ENCODE measurements at places on chromosomes 11 and 22.

DNA sequence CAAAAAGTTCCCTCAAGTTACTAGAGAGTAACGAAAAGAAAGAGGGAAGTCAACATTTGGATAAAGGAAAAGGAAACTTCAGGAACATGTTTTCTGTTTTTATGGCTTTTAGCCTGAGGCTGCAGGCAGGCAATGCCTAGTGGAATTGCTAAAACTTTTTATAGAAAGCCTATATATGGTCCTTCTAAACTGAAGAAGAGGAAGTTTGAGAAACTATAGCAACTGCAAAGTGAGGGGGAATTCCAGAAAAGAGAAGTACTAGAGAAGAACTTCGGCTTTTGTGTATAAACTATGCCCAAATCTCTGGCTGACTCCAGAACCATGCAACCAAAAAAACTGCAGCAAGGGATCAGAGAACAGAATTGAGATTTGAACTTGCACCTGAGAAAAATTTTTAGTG lies 74.3 kb upstream of the ARHGAP42 start:
- DNase-seq = no peak

GRCh38 chr11:83069441-83070043 lies 2.2 kb downstream of the RAB30 start:
- DNase-seq = no peak

DNA sequence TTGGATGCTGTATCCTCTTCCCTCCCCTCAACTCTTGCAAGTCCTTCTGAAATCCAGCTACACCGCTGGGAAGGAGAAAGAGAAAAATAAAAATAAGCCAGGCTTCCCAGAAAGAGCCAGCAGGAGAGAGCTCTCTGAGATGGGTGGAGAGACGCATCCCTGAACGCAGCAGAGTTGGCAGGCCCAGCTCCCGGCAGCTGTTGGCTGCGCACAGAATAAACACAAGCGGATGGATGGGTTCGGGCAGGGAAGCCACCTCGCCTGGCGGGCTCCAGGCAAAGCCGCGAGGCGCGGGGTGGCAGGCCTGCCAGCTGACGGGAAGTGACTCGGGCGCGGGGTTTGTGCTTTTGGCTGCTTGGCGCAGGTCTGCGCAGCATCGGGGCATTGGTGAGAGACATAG lies 537.7 kb downstream of the MIAT start:
- no peak for DNase-seq

GRCh38 chr11:62856333-62856895 lies 17.0 kb upstream of the WDR74 start:
- DNase-seq = no peak

DNA sequence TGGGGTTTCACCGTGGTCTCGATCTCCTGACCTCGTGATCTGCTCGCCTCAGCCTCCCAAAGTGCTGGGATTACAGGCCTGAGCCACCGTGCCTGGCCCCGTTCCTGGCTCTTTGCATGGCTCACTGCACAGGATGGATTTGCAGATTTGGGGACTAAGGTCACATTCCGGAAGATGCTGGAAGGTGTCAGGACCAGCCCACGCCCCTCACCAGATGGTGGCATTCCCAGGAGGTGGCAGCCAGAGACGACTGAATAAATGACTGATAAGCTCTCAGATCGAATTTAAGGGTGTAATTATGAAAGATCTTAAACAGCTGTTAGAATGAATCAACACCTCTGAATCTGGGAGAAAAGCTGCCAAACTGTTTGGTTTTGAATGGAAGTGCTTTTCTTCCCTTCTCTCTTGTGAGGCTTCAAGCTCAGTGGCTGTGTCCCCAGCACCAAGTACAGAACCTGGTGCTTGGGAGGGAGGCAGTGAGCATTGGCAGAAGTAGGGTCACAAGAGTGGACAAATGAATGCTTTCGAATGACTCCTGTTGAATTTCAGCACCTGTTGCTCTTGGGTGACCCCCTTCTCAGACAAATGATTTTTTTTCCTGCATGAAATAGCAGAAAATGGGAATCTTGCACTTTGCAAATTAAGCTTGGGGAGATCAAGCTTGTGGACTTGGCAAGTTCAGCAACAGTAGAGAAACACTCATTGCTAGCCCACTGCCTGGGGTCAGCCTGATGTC lies 69.6 kb downstream of the KIAA1671 start:
- DNase-seq = no peak

DNA sequence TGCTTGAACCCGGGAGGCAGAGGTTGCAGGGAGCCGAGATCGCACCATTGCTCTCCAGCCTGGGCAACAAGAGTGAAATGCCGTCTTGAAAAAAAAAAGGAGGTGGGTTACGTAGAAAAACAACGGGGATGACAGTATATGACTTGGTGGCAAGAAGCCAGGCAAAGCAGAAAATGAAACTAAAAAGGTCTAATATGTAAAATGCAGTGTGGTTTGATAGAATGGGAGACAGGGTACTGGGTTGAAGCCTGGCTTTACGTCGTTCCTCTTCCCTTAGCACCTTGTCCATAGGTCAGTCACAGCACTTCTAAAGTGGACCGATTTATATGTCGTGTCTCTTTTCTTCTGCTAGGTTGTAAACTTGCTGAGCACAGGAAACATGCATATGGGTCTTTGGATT lies 274.9 kb upstream of the ZC3H12C start:
- no peak for DNase-seq

DNA sequence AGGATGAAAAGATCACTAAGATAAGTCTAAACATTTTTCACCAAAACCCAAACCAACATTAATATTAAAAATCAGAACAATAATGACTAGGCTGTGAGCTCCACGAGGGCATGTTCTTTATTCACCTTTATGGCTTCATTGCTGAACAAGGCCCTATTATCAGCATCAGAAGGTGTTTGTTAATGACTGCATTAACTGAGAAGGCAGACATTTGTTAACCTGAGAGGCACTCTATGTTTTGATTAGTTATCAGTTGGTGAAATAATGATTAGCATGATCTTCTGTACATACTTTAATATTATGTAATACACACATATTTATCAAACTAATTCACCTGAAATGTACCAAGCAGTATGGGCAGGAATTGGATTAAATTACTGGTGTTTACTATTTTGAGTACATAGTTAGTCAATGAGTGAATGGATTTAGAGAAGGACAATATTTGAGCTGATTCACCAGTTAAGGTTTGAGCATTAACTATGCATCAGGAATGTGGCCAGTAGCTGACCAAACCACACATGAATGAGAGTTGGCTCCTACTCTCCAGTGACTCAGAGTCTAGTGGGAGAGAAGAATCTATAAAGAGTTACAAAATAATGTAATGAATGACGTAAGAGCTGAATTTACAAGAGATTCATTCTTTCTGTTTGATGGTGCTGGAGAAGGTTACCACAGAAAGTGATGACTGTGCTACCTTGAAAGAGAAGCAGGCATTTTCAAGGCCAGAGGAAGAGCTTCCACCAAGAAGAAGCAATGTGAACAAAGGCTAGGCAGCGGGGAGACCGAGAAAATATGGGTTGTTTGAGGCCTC lies 6.7 kb downstream of the IL18 start:
- DNase-seq = no peak

DNA sequence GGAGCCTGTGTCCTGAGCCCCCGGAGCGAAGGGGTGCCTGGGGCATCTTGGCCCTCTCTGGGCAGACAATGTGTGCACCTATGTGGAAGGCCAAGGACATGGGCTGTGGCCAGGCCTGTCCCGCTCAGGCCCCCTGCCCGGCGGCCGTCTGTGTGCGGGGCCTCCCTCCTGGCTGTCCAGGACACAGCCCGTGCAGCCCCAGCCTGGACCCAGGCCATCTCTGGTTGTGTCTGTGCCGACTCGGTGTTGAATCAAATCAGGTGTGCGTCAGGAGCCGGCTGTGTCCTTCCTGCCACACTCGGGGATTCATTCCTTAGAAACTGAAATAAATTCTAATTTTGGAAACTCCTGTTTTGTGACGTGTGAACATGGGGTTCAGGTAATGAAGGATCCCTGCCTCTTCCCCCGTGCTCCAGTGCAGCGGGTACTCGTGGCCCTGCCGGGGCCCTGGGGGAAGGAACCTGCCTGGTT lies 1.5 kb upstream of the SELENOO start:
- DNase-seq = no peak

DNA sequence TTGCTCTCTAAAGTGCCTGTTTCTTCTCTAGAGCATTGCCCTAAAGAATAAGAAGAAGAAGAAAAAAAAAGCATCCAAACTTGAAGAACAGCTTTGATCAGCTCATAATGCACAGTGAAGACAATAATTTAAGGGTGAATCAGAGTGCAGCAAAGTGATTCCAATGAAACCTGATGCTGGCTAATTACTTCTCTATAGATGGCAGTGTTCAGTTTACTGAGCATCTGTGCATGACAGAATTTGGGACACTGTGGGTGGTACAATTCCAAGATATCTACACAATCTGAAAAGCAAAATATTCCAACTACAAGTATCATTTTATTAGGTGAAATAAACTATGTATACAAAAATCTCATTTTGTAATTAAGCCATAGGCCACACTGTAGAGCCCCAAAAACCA lies 450.5 kb upstream of the CCDC90B start:
- DNase-seq = no peak

DNA sequence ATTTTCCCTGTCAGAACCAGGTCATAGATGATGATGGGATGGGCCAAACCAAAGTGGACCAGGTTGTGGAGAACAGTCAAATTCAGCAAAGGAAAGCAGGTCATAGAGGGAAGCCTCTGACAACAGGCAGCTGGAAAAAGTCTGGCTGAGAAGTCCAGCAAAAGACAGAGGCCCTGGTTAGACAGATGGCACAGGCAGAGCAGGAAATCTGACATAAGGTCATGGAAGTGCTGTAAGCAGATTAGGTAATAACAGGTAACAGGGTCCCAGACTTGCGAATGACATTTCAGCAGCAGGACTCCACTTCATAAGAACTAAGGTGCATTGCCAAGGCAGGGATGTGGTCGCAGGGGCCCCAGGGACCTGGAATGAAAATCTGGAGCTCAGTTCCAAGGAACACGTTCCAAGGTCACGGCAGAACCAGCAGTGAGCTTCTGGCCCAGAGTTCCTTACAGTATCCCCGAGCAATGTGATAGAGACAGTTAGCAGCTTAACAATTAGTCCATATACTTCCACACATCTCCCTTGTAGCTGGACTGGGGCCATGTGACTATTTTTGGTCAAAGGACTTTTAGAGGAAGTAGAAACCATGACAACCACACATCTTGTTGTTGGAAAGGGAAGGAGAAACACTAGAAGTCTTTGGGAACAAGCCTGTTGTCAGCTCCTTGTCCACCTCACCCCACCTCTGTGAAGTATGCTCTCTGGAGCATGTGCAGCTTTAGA lies 75.4 kb downstream of the ME3 start:
- DNase-seq = no peak

GRCh38 chr11:91859666-91860065 lies 365.0 kb upstream of the FAT3 start:
- DNase-seq = no peak

GRCh38 chr11:105297463-105297862 lies 157.9 kb upstream of the CARD18 start:
- DNase-seq = no peak

GRCh38 chr11:103581760-103582159 lies 454.7 kb upstream of the DDI1 start:
- no peak for DNase-seq

- DNase-seq = no peak
These were observed 6.5 kb downstream of the MTMR2 start for GRCh38 chr11:95917193-95918036.

DNA sequence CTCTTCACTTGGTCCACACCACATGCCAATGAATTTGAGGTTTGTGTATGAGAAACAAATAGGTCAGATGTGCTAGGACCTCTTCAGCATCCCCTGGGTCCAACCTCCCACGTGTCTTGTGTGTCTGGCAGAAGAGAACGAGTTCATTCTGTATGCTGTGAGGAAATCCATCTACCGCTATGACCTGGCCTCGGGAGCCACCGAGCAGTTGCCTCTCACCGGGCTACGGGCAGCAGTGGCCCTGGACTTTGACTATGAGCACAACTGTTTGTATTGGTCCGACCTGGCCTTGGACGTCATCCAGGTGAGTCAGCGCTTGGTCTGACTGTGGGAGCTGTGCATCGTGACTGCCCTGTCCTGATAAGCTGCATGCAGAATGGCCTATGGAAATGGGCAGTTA lies 101.0 kb upstream of the SORL1-AS1 start:
- DNase-seq = no peak

GRCh38 chr11:81707881-81708280 lies 1025.8 kb downstream of the FAM181B start:
- DNase-seq = no peak

GRCh38 chr11:36583667-36584066 lies 10.6 kb upstream of the IFTAP start:
- DNase-seq = no peak

DNA sequence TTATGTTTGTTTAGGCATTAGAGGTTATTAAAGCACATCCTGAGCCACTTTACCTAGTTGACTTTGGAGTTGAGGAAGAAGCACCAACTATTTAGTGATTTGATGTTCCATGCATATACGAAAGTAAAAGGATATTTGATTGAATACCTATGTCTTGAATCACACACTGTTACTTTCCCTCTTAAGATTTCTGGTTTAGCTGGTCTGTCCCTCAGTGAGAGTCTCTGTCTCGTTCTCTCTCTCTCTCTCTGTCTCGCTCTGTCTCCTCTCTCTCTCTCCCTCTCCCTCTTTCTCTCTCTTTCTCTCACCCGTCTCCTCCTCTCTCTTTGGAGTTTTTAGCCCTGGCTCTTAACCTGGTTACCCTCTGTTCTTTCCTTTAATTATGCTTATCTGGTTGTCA lies 11.0 kb downstream of the CTNND1 start:
- no peak for DNase-seq

GRCh38 chr11:47869544-47870393 lies 21.6 kb upstream of the NUP160 start:
- no peak for DNase-seq

- no peak for DNase-seq
These were observed 9.0 kb downstream of the SLC5A4 start for GRCh38 chr22:32246166-32246565.

- DNase-seq = no peak
These were observed 16.6 kb upstream of the MS4A6E start for GRCh38 chr11:60310407-60310998.

- no peak for DNase-seq
These were observed 61.9 kb downstream of the NRXN2 start for GRCh38 chr11:64661146-64661545.

GRCh38 chr11:59076876-59077571 lies 9.1 kb upstream of the GLYATL1B start:
- no peak for DNase-seq

DNA sequence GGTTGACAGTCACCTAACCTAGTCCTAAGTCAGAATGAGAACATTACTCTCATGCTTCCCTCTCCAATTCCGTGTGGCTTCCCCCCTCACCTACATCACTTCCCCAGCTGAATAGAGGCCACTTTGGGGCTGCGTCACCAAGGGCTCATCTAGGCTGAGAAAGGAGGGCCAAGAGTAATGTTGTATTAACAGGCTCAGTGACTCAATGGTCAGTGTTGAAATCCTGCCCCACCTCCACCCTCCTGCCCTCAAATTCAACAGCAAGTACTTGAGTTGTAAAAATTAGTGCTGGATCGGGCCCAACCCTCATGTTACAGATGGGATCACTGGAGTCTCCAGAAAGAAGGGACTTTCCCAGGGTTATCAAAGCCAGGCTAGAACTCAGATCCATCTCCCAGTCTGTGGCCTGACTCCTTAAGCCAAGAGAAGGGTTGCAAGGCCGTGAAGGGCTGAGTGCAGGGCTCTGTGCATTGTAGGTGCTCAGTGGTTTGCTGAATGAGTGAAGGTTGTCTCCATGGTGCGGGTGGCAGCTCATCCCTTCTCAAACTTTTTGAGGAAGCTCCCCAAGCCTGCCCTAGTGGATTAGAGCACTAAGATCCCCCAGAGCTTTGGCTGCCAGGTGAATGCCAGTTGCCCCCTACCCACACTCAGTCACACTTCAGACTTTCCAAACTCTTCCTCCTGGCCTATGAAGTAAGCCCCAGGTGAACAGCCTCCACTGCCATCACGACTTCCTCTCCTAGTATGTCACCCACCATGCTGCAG lies 3.2 kb downstream of the DGAT2 start:
- no peak for DNase-seq

All from stimulated activated CD4-positive, alpha-beta T cell treated with anti-CD3 and anti-CD28 coated beads, Interleukin-15, amount 100 ng/mL, for 1 hour (primary cell).